ENCODE measurements at places on chromosomes 2 and 18.
A peak's percentile ranks its signal among the peaks of the same experiment; 100 is the strongest.

DNA sequence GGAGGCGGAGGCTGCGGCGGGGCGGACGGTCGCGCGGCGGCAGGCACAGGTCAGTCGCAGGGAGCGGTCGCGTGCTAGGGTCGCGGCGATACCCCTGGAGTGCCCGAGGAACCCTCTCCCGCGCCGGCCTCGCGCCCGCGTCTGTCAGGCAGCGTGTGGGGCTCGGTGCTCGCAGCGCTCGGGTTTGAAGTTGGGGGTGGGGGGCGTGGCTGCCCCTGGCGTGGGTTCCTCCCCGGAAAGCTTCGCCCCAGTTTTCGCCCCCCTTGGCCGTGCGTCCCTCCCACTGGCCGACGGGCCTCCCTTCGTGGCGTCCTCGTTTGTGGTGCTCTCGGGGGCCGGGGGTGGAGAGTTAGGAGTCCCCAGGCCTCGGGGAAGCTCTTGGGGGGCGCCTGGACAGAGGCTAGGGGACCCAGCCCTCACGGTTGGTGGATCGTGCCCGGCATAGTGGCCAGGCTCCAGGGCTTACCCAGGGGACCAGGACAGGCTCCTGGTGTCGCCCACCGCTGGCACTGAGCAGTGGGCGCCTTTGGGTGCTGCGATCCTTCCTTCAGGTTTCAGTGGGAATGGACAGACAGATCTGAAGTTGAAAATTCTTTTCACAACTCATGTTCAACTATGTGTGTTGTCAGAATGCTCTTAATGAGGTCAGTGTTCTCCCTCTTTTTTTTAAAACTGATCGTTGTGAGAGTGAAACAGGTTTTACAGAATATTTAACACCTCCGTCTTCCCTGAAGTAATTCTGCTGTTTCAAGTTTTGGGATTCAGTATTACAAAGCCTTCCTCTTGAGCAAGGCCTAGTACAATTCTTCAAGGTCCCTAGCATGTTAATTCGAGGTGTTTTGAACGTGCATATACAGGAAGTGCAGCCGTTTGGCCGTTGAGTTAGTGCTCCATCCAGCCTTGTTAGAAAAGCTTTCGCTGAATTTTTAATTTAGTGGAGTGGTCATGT lies 604 bp downstream of the RALBP1 start:
- DNase-seq: no peak

DNA sequence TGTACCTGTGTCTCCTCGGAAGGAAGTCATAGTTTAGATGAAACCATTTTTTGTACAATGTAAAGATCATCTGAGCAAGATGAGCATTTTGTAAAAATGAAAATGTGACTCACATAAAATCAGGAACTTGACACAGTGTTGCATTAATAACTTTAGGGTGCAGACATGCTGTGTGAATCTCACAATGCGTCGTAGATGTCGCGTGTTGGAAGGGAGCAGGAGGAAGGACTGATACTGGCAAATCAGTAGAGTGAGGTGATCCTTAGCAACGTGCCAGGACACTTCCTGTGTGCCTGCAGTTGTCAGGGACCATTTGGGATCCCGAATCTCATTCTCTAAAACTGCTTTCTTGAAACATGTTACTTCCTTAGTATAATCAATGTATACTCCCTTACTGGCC lies 103.1 kb downstream of the SH3BP4 start:
- no peak for DNase-seq

- no peak for DNase-seq
Observed at GRCh38 chr18:11886577-11887110, 21.5 kb downstream of the MPPE1 start.

DNA sequence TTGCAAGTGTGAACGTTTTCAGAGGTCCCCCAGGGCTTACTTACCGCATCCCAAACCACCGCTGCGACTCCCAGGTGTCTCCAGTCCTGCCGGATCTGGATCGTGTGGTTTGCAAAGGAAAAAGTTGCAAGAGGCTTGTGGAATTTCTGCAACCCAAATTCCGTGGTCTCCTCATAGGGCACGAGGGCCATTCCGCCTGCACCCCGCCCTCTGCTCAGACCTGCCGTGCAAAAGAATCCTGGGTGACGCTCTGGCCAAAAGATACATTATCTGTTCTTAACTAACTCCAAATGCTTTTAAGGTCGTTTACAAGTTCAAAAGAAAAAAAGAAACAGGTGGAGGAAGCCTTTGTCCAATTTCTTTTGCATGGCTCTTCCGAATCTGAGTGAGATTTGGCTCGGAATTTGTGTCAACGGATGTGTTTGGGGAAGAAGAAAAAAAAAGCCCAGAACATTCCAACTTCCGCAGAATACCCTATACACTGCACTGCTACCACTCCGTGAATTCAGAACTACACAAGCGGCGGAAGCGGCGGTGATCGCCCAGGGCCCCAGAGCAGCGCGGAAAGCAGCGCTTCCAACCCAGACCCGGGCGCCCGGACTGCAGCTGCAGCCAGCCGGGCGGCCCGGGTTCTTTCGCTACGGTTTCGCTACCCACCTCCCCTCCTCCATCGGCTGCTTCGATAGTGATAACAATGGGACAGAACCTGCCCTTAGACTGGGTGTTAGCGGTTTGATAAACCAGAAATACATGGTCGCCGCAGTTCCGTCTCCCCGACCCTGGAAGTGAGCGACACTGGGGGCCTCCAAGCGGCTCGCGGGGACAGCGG lies 795 bp downstream of the METTL21A start:
- DNase-seq: peak; percentile 17

DNA sequence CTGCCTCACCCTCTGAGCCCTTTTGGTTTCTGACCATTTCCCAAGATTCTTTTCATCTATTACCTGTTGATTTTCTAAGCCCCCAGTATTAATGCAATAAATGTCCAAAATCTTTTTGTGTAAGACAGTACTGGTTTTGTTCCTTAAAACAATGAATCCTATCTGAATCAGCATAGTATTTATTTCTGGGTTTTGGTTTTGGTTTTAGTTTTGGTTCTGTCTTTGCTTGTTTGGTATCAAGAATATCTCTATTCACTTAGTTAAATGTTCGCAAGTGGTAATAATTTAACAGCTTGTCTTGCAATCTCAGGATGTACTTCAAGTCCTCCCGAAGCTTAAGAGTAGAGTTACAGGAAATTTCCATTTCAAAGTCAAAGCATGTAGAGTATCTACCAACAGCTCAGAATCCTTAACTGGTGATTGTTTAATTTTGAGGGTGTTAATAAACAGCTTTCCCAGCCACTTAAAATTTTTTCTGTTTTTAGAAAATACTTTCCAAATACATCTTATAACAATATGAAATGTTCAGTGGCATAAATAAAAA lies 67.7 kb upstream of the NEDD4L start:
- no peak for DNase-seq

DNA sequence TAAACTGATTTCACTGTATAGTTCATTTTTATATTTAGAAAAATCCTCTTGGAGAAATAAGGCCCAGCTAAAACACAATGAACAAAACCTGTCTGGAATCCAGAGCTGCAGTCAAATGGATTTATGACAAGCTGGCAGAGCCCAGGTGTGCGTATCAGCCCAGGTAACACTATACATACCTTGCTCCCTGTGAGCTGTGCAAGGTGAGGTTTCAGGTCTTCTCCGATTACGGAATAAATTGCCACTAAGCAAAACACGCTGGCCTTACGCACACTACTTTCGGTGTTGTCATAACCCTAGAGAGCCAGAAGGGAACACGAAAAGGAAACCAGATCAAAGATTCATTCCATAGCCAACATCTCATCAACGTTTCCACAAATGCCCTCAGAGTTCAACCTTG lies 61.9 kb upstream of the TFCP2L1 start:
- no peak for DNase-seq

DNA sequence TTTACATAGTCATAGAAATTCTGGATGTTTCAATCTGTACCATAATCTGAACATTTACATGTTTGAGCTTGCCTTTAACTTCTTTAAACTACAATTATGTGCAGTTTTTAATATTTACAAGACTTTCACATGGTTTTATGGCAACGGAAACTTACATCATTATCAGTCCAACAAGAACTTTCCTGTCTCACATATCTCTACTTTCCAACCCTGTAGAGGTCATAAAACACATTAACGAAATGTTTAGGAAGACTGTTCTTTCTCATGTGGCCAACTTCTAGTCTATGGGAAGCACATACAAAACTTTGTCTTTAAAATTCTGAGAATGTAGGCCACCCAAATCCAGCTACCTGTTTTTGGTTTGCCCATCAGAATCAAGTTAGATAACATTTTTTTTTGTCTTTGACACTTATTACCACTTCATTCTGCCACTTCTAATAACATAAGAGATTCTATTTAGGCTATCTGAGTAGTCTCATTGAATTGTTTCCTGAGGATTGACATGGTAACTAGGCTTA lies 693.2 kb downstream of the KCNJ3 start:
- DNase-seq: no peak

Data from SIG-M5 (cell line).